OCI-LY7 (cell line): ENCODE measurements at places on chromosomes 16 and 17.

GRCh38 chr16:28163699-28164098 is 48.1 kb downstream of the XPO6 start:
- DNase-seq: no peak

DNA sequence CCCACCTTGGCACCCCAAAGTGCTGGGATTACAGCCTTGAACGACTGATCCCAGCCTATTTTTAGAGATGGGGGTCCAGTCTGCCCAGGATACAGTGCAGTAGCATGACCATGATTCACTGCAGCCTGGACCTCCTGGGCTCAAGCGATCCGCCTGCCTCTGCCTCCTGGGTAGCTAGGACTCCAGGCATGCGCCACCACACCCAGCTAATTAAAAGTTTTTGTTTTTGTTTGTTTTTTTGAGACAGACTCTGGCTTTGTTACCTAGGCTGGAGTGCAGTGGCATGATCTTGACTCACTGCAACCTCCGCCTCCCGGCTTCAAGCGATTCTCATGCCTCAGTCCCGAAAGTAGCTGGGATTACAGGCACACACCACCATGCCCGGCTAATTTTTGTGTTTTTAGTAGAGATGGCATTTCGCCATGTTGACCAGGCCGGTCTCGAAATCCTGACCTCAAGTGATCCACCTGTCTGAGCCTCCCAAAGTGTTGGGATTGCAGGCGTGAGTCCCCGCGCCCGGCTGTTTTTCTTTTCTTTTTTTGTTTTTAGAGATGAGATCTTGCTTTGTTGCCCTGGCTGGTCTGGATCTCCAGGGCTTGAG is 2.3 kb upstream of the PAFAH1B1 start:
- DNase-seq: no peak

DNA sequence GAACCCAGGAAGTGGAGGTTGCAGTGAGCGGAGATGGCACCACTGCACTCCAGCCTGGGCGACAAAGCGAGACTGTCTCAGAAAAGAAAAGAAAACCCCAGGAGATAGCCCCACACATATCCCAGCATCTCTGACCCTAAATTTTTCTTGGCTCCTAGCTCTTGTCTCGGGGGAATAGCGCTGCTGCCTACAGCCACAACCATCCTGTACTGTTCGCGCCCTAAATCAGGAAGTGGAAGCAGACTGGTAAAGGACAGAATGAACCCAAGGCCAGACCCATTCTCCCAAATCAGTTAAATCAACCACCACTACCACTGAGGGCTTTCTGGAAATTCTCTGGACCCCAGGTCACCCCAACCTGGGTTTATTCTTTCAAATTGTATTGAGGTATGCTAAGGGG is 1.7 kb downstream of the CTDNEP1 start:
- peak; percentile 52 for DNase-seq

- no peak for DNase-seq
These were observed 44.7 kb downstream of the ZFPM1 start for GRCh38 chr16:88497561-88498462.

DNA sequence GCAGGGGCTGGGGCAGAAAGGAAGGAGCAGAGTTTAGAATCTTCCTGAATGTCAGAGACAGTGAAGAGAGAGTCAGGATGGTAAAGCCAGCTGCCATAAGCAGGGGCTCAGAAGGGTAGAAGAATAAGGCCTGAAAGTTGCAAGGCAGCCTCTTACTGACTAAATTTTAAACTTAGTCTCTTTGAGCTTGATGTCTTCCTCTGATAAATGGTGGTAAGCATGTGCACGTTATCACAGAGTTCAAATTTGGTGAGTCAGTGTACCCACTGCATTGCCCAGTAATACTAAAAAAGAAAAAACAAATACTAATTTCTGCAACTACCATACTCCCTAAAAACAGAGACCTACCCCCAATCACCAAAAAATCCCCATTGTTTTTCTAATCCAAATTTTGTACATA is 45.2 kb downstream of the SIAH1 start:
- DNase-seq: no peak

GRCh38 chr16:15835136-15835878 is 21.5 kb downstream of the MYH11 start:
- peak; percentile 27 for DNase-seq

GRCh38 chr16:5584109-5584508 is 486.5 kb upstream of the EEF2KMT start:
- DNase-seq: no peak

- DNase-seq: no peak
These were observed 308.3 kb downstream of the CA10 start for GRCh38 chr17:51850201-51850600.

DNA sequence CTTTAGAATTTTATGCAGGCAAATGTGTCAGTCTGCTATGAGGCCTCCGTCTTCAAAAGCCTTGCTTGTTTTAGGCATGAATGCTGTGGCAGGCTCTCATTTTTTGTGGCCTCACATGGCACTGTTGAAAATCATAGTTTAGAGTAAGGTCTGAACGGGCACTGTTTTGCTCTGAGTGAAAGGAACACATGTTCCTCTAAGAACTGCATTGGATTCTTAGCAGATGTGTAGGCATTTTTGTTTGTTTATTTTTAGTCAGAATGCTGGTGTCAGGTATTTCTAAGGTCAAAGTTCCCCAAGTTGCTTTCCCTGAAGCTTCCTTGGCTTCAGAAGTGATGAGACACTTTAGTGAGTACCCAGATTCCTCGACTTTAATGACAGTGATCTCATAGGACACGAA is 173.7 kb downstream of the HS3ST3B1 start:
- no peak for DNase-seq

GRCh38 chr17:40755231-40755630 is at the start of gene KRT25:
Gene KRT25, minus strand, starts transcription at chr17:40755331. Its CDS starts 60 bp downstream, at chr17:40755271.
- DNase-seq: no peak

DNA sequence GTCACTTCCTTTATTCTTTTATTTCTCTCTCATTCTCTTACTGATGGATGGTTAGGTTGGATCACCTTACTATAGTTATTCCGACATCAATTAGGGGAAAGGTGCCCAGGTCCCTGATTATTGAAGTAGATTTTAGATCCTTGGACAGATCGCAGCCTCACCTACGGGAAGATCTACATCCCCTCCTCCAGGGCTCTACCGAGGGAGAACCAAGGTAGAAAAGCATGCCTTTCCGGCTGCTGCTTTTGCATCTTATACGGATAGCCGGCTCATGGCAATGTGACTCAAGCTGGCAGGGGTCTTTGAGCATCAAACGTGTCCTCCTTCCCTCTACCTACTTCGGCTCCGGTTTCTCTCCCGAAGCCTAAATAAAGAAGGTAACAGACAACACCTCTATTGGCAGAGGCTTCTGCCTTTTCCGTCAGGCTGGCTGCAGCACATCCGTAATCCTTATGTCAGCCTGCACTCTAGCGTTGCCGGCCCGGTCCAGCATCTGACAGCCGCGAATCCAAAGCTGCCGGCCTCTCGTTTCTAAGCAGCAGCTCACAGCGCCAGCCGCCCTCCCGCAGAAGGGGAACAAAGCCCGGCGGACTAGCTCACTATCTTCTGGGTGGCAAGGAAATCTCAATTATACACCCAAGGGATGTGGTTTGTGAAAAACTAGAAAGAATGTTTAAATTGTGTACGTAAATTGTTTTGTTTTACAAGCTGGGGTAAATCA is 46.9 kb downstream of the IRX6 start:
- no peak for DNase-seq

DNA sequence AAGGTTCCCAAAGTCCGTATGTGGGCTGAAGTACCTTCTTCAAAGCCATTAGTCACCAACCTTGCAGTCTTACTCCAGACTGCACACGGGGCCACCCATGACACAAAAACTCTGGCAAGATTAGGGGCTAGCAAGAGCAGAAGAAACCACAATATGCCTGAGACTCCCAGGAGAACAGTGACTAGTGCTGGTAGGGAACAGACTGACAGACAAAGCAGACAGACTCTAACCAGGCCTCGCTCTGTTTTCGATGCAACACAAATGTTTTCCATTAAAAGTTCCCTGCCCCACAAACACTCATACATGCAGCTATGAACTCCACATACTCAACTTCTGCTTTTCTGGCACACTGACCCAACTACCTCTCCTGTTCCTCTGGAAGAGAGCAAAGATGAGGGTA is 102.2 kb downstream of the HIC1 start:
- DNase-seq: no peak

- DNase-seq: peak; percentile 34
These were observed 183.5 kb downstream of the CPPED1 start for GRCh38 chr16:12620150-12620549.

DNA sequence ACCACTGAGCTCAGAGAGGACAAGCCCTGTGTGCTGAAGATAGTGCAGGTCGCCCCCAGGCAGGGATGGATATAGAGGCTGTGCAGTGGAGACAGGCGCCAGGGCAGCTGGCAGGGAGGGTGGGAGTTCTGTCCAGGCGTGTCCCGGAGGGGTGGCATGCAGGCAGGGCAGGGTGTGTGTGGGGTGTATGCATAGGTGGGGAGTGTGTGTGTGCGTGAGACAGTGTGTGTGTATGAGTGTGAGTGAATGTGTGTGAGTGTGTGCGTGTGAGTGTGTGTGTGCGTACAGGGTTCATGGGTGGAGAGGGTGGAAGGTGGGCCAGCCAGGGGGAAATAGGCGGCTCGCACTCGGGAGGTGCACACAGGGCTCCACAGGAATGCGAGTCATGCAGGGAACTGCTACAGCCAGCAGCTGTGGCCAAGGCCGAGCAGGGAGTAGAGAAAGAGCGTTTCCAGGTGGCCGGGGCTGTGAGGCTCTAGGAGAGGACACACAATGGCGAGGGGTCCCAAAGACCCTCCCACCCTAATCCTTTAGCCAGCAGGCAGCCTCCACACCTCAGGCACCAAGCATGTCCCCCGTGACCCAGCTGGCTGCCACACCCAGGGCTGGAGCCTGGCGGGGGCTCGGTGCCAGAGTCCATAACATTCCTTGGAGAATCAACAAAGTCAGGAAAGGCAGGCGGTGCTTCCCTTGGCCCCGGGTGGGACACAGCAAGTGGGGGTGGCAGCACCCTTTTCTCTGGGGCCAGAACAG is 4.6 kb downstream of the PLCD3 start:
- no peak for DNase-seq

DNA sequence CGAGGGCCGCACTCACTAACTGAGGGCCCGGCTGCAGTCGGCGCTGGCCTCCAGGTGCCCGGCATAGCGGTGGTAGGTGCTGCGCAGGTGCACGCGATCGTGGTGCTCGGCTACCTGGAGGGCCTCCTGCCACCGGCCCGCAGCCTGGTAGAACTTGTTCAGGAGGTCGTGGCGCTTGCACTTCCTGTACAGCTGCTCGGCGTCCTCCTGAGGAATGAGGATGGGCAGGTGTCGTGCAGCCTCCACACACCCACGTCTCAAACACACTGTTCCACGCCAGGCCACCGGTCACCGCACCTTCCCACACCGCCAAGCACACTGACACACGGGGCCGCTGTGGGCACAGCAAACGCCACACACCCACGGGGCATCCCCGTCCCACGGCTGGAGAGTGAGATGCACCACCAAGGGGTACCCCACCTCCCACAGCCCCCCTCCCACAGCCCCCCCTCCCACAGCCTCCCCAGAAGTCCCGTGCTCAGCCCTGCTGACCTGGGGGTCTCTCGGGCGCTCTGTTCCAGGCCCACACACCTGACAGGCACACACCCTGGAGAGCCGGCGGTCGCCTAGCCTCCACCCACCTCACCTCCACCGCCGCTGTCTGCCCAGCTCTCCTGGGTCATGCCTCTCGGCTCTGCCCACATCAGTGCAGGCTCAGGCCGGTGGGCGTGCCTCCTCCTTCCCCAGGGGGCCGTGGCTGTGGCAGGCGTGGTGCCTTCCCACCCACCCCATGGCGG is 7.4 kb upstream of the TMEM204 start:
- no peak for DNase-seq
